ENCODE measurements at places on chromosomes 12 and 14. TPM values are rescaled to one million over a fixed set of nuclear protein-coding genes. Genes with fewer than 3 reads are reported as not detected.

- no peak for DNase-seq
Measured at GRCh38 chr12:125683748-125684381, 618.6 kb downstream of the AACS start.

DNA sequence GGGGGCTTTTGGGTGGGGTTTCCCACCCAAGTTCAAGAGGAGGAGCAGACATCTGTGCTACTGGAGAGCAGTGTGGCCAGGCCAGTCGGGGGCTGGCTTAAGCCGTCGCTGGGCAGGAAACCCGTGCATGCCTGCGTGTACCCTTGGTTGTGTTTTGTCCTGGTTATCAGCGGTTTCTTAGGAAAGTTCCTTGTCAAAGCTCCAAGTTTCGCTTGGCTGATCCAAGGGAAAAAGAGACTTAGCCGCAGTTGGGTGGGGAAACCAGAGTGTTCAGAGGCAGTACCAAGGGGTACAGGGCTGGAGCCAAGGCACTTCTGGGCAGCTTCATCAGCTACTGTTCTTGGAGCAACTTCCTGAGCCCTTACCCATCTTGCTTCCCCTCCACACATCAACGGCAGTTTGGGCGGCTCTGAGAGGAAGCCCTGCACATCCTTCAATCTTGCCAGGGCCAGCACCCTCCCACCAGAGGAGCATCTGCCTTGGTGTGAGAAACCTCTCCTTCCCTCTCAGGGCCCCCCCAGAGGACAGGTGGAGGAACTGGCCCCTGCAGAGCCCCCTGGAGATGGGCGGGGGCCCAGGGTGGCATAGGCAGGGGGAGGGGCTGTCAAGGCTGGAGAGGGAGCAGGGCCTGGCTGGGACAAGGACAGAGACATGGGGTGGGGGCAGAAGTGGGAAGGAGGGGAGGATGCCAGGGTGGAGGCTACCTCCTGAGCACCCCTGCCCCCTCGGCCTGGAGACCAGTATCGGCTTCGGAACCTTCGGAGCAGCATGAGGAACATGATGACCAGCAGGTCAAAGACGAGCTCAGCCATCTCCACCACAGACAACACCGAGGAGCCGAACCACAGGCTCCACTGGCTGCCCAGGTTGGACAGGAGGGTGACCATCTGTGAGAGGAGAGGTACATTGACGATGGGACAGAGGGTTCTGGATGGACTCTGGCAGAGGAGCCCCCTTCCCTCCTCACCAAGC, 5.8 kb upstream of the TNFRSF1A start:
- DNase-seq: no peak

DNA sequence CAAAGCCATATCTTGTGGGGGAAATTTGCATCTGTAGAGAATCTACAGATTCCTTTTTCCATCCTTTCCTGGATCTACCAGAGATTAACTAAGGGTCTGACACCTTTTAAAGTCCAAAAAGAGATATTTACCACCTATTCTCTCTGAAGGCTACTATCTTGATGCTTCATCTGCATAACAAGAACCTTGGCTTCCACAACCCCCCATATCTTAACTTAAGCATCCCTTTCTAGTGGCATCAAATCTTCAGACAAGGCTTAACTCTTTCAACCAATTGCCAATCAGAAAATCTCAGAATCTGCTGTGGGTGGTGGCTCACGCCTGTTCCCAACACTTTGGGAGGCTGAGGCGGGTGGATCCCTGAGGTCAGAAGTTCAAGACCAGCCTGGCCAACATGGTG, 74.3 kb upstream of the FICD start:
- DNase-seq: no peak

DNA sequence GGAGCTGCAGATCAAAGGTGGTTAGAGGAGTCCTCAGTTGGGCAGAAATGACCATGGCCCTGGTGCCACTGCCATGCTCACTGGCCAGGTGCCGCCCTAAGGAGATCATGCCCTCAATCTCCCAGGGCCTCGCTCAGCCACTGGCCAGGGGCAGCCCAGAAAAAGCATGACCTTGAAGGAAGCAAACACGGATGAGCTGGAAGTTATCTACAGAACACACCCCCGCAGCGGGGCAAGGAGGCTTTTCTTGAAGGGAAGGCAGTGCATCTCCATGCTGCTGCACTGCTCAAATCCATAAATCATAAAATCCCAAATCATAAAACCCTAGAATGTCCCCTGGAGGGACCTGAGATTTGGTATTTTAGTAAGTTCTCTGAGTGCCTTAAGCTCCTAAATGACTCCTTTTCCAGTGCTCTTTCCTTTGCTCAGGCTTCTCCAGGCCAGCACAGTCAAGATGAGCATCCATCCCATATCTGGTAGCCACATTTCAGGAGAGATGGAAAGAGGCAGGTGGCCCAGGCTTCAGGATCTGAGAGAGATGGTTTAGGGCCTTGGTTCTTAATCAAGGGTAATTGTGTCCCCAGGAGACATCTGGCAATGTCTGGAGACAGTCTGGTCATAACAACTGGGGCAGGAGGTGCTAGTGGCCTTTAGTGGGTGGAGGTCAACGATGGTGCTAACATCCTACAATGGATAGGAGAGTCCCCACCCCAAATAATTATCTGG, 217.3 kb downstream of the RBM19 start:
- no peak for DNase-seq

DNA sequence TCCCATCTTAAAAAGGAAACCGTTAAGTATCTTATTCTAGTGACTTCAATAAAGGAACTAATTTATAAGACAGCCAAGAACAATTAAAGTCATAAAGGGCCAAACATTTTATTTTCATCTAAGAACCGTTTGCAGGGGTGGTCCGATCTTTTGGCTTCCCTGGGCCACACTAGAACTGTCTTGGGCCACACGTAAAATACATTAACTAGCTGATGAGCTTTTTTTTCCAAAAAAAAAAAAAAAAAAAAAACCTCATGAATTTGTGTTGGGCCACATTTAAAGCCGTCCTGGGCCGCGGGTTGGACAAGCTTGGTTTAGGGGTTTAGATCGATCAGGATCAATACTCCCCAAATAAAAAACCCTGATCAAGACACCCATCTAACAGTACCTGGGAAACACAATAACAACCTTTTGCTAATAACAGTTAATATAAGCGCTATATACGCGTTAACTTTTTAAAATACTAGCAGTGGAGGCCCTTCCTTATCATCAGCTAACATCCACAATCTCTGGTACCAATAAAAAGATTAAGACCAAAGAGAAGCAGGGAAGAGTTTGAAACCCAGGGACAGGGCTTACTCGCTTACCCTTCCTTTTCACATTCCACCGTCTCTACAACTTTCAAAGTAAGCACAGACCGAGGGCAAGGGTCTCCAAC, 1.1 kb downstream of the NAP1L1 start:
- no peak for DNase-seq

- DNase-seq: no peak
Measured at GRCh38 chr14:30125322-30125979, 197.8 kb upstream of the PRKD1 start.

DNA sequence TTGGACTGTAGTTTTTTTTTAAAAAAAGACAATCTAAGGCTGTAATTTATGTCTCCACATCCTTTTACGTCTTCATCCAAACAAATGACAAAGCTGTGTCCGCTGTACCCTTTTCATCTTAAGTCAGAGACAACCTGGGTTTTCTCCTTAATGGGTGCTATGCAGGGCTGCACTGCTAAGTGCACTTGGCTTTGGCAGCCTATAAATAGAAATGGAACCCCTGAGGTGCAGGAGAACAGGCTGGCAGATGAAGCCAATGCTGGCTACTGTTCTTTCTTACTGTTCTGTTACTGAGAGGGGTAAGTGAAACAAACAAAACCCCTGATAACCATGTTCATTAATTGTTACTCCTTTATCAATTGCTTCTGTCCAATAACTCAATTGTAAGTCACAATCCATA, 47.1 kb upstream of the KICS2 start:
- DNase-seq: no peak

DNA sequence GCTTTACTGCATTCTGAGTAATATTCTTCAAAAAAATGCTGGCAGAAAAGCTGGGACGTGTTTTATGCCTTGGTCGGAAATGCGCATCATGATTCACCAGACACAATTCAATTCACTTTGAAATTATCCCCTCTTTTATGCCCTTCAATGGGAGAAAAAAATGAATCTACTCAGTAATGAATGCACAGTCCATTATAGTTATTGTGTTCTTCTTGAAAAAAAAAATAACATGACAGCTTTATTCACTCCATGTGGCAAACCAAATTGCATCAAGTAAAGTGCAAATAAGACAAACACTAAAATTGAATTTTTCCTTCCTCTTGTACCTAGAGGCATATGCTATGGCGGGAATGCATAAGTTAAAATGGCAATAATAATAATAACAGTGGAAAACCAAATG, 159.4 kb upstream of the IFNG-AS1 start:
- DNase-seq: no peak

GRCh38 chr12:123363740-123364531, 711 bp downstream of the SBNO1 start:
- no peak for DNase-seq

DNA sequence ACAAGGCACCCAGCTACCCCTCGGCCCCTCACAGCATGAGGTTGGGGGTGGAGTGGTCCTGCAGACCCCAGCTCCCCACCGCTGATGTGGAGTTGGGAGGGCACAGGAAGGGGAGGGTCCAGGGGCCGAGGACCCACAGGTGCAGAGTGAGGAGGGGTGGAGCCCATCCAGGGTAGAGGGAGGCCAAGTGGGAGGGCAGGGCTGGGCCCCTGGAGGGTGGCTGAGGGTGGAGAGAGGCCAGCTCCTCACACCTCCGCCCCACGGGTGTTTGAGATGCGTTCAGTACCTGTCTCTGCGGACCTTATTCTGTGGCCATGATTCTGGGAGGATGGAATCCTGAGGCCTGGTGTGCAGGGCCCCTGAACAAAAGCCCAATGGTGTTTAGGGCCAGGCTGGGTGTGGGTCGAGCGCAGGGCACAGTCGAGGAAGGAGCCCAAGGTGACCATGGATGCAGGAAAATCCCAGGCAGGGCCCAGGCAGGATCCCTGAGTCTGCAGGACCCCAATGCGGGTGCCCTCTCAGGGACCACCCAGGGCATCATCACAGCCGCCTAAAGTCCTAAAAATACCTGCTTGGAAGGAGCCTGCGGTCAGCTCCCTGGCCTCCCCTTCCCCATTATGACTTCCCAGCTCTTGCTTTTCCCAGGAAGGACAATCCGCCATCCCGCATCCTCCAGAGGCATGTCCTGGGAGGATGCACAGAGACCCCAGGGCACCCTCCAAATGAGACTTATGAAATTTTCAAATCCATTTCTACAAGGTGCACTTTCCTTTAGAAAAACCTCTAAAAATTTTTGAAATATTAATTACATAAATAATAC, 377.1 kb upstream of the SFSWAP start:
- no peak for DNase-seq

DNA sequence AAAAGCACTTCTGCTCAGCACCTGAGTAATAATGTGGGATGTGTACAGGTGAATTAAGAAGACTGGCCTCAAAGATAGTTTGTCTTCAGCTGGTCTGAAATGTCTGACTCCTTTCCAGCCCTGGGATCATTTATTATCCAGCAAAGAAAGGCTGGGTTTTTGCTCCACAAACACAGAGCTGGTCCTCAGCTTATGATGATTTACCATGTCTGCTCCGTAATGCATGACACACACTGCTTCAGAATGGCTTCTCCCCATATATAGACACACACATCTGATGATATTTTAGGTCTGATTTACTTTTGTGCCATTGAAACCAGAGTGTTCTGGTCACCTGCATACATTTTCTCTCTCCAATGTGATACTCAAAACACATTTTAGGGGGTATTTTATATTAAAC, 225.0 kb downstream of the SLC25A21 start:
- DNase-seq: no peak

DNA sequence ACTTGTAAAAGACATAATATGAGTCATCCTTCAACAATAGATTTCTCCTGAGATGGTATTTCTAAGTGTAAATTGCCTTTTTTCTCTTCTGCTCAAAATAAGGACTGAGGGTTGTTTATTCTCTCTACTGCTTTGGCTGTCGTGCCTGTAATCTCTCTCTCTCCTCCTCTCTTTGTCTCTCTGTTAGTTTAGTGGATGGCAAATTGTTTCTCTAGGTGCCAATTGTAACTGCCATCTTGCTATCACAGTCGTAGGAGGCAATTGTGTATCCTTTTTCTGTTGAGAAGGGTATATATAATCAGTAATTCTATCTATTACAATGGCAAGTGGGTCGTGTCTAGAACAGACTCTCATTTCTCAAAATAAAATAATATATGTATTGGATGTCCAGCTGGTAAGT, 545.0 kb upstream of the FBXO33 start:
- no peak for DNase-seq

DNA sequence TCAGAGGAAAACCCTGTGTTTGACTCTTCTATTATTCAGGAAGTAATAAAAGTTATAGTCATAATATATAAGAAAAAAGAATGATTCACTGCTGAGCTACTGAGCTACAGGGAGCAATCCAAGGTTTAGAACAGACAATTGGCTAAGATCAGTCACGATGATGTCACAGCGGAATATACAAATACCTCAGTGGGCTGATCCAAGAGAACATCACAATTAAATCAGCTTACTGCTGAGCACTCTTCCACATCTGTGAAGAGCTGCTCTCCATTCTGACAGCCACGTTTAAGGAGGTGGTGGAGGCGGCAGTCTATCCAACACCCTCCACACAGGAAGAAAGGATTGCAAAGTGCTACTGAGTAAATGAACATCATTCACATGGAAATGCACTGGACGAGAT, 271.0 kb downstream of the APAF1 start:
- no peak for DNase-seq

- no peak for DNase-seq
Measured at GRCh38 chr14:20631023-20631879, 10.2 kb downstream of the OR6S1 start.

GRCh38 chr14:102499401-102500157, 10.0 kb downstream of the ANKRD9 start:
- no peak for DNase-seq

DNA sequence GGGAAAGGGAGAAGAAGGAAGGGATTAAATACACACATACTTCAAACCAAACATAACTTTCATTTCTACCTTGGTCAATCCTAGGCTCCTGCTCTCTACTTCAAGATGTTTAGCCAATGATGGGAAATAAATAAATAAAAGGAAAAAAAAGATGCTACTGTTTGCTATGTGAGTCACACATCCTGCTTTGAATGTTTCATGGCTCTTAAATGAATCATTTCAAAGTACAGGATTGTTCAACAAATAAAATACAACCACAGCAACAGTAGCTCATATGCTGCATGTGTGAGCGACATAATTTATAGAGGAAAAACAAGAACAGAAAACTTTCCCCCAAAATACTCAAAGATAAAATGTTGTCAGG, 54.3 kb upstream of the NPFF start:
- no peak for DNase-seq

The RNASE7 gene
- not detected for total RNA-seq

The CACNA1C gene
- 25.7 TPM for total RNA-seq

The ABCC9 gene
- total RNA-seq: 75.2 TPM

The CCDC38 gene
- total RNA-seq: not detected

The TSPAN11 gene
- 18.3 TPM for total RNA-seq

Data from urinary bladder (tissue), 4 donors.